ENCODE measurements at places on chromosomes 12 and 14.

- no peak for DNase-seq
These were observed 44.6 kb upstream of the NPFF start for GRCh38 chr12:53551889-53552291.

DNA sequence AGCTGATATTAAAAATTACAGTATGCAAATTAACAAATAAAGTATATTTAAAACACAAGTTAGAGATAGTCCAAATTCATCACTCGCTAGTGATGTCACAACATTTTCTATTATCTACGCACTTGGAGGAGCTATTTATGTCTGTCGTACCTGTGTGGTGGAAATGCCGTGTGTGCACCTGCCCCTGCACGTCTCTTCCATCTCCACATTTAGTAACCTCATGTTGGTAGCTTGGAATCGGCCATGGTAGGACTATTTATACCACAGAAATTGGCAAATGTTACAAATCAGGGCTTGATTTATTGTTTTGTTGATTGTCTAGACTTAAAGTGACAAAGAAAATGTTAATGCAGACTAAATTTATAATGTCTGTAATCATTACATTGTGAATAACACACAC, 62.6 kb upstream of the NTF3 start:
- no peak for DNase-seq

- DNase-seq = no peak
These were observed 195.6 kb downstream of the TTC7B start for GRCh38 chr14:90620568-90621077.

DNA sequence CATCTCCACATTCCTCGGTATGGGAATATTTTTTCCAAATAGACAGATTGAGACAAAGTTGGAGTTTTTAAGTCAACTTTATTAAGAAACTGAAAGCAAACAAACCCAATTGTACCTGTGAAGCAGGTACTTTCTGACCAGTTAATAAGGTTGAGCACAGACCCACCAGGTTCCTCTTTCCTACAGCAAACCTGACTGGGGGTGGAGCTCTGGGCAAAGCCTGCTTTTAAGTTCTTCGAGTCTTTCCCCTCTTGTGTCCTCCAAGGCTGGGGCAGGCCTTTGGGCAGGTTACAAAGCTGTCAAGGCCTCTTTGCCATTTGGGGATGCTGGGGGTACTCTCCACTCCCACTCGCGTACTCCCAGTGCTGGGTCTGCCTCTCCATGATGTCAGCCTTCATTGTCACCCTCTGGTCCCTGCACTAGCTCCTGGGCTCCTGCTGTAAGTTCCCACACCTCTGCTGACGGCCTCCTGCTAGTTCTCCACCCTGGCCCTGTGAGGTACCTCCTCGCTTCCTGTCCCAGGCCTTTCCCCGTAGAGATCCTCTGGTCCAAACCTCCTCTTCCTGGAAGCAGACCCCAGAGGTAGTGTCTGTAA, 3.2 kb downstream of the KCNH3 start:
- DNase-seq = no peak

GRCh38 chr14:104101086-104101621, 15.7 kb downstream of the ASPG start:
- DNase-seq = no peak

- DNase-seq = peak; percentile 32
These were observed 407 bp downstream of the HEATR5A start for GRCh38 chr14:31419967-31420318.

- peak; percentile 66 for DNase-seq
These were observed 2.6 kb downstream of the IFFO1 start for GRCh38 chr12:6553051-6553868.

DNA sequence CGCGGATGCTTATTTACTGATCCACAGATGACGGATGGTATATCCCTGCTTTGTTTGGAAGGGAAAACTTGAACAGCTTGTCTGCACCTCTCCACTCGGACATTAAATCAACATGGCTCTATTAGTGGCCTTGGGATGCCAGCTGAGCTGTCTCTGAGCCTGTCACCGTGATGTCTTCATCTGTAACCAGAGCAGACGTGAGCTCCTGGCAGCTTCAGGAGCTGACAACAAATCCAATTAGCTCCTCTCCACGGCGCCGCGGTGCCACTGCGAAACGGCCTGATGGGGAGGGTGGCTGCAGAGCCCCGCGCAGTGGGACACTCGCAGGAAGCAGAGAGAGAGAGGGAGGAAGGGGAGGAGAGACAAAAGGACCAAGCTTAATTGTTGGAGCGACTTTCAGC, 112.3 kb downstream of the PAPOLA start:
- no peak for DNase-seq

DNA sequence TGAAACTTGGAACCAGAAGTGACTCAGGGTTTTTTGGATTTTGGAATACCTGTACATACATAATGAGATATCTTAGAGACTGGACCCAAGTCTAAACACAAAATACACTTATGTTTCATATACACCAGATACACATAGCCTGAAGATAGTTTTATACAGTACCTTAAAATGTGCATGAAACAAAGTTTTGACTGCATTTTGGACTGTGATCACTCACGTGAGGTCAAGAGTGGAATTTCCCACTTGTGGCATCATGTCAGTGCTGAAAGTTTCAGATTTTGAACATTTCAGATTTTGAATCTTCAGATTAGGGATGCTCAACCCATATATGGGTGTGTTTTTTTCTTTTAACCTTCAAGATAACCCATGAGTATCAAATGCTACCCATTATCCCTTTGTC, 6.6 kb downstream of the SBNO1 start:
- no peak for DNase-seq

GRCh38 chr12:124713436-124714082, 146.1 kb upstream of the NCOR2 start:
- no peak for DNase-seq

GRCh38 chr14:94278731-94279130, 14.3 kb downstream of the SERPINA10 start:
- DNase-seq = no peak

- no peak for DNase-seq
These were observed 201.2 kb upstream of the SFSWAP start for GRCh38 chr12:131509701-131510100.

DNA sequence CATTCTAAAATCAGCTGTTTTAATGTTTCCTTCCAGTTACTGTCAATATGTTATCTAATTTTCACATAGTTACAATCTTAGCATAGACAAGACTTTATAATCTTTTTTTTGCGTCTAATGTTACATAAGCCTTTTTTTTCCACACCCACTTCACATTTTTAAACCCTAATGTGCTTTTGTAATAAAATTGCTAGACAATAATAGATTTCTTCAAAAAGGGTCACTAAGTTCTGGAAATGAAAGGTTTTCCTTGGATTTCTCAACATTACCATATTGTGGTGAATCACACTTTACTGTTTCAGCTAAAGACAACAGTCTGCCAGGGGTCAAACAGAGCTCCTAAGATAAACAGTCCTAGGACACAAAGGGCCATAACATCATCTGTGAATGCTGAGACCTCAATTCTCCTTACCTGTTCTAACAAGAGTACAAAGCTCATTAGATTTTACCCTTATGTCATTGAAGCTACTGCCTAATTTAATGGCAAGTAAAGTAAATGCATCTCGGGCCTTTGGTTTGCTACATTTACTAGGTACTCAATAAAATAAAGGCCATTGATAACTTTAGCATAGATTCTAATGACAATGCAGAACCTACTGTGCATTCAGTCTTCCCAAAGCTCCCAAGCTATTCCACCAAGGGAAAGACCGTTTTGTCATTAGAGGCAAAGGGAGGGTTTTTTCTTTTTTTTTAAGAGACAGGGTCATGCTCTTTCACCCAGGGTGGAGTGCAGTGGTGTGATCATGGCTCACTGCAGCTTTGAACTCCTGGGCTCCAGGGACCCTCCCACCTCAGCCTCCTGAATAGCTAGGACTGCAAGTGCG, 111.2 kb upstream of the SLC38A2 start:
- DNase-seq = no peak

DNA sequence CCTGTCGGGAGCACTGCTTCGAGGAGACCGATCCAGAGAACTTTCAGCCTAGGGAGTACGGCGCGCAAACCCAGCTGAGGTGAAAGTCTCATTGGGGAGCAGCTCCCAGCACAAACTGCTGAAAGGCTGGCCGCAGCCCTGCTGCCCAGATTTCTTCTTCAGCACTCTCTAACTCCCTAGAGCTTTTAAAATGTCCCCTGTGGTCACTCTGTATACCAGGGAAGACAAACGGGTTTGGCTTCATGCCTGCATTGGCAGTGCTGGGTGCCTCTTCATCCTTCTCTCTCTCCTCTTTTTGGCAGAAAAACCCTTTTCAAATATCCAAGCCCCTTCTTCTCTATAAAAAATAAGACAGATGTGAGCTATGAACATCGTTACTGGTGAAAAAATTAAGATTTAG, 34.9 kb downstream of the BBS10 start:
- DNase-seq = no peak

- no peak for DNase-seq
These were observed 1.5 kb downstream of the DHRS7 start for GRCh38 chr14:60163693-60164092.

Measured in occipital lobe (tissue), 3 donors.